ENCODE measurements at places on chromosomes 11 and 22. TPM values are rescaled to one million over a fixed set of nuclear protein-coding genes. Genes with fewer than 3 reads are reported as not detected.

CASP5 gene
- total RNA-seq = not detected

TPBGL gene
- total RNA-seq = 0.06 TPM

DBX1 gene
- not detected for total RNA-seq

SYT8 gene
- 0.82 TPM for total RNA-seq

MYOD1 gene
- total RNA-seq = 11.8 TPM

SERPING1 gene
- 53.5 TPM for total RNA-seq

SCGB1D2 gene
- not detected for total RNA-seq

BDNF gene
- 1.3 TPM for total RNA-seq

ESAM gene
- 50.8 TPM for total RNA-seq

NRXN2 gene
- total RNA-seq = 33.2 TPM

IFITM1 gene
- 44.6 TPM for total RNA-seq

ZNRF3 gene
- 27.7 TPM for total RNA-seq

OR8G5 gene
- total RNA-seq = not detected

POU2F3 gene
- total RNA-seq = 0.58 TPM

CRYBB2 gene
- total RNA-seq = not detected

KRTAP5-11 gene
- total RNA-seq = not detected

RFPL1 gene
- not detected for total RNA-seq

MS4A6A gene
- 50.2 TPM for total RNA-seq

ADM gene
- 91.5 TPM for total RNA-seq

MCAM gene
- 117 TPM for total RNA-seq

TSGA10IP gene
- not detected for total RNA-seq

SLC25A1 gene
- 57.7 TPM for total RNA-seq

OR52A1 gene
- not detected for total RNA-seq

MUC15 gene
- 4.6 TPM for total RNA-seq

RIBC2 gene
- total RNA-seq = 3.2 TPM

SORL1 gene
- 67.6 TPM for total RNA-seq

CTTN gene
- 185 TPM for total RNA-seq

FAM111B gene
- total RNA-seq = 5.8 TPM

LRRC74B gene
- not detected for total RNA-seq

IL18 gene
- 6.1 TPM for total RNA-seq

MMP13 gene
- not detected for total RNA-seq

ARRB1 gene
- 30.6 TPM for total RNA-seq

WEE1 gene
- 65.9 TPM for total RNA-seq

MN1 gene
- total RNA-seq = 11.3 TPM

MYEOV gene
- 2.0 TPM for total RNA-seq

IGLL5 gene
- 1.3 TPM for total RNA-seq
